Stimulated activated CD8-positive, alpha-beta memory T cell treated with anti-CD3 and anti-CD28 coated beads, Interleukin-7, amount 100 ng/mL, for 24 hours (primary cell): ENCODE measurements at places on chromosomes 4 and X.

DNA sequence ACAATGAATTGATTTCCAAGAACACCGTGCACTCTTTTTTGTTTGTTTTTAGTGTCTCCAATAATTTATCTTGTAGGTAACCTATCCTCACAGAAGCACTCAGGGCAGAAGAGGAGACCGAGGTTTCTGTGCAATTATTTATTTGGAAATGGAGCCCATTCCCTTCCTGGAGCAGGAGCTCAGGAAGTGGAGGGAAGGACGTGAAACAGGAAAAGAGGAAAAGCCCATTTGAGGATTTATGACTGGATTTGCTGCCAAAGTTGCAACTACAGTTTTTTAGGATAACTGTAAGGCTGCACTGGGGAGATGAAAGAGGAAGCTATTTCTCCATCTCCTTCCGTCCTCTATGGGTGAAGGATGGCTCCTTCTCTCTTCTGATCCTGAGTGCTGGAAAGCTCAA is 31.7 kb upstream of the MXRA5 start:
- no peak for DNase-seq

- DNase-seq = no peak
Measured at GRCh38 chr4:128255906-128256305, 31.7 kb downstream of the PGRMC2 start.

GRCh38 chrX:69522052-69522451 is 17.9 kb downstream of the NALF2 start:
- DNase-seq = no peak

GRCh38 chr4:2900741-2901140 is 57.1 kb downstream of the ADD1 start:
- no peak for DNase-seq

- no peak for DNase-seq
Measured at GRCh38 chr4:148069086-148069894, 337.4 kb downstream of the ARHGAP10 start.
